Cardiac fibroblast (primary cell): ENCODE measurements at places on chromosomes 3 and 15.
A peak's percentile ranks its signal among the peaks of the same experiment; 100 is the strongest.

GRCh38 chr3:143507735-143508580, 340.3 kb downstream of the SLC9A9 start:
- DNase-seq: peak; percentile 58

GRCh38 chr15:90191344-90191687, 9.8 kb upstream of the SEMA4B start:
- no peak for DNase-seq

GRCh38 chr3:56248021-56248420, 220.2 kb downstream of the ERC2 start:
- no peak for DNase-seq

- no peak for DNase-seq
Measured at GRCh38 chr15:99857836-99858235, 124.6 kb upstream of the LYSMD4 start.

DNA sequence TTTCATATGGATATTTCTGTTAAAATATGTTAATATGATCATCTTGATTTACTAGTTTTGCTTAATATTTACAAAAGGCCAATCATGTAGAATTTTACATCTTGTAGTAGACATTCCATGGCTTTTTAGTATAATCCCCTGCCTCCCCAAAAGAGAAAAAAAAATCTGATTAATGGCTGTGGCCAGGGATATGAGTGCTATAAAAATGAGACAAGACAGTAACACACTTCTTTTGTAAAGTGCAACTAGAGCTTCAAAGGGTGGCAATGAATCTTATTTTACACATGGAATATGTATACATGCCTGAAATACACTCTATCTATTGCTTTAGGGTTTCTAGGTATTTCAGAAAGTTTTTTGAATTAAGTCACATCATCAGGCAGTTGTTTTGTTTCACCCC, 112.2 kb upstream of the NANOGP8 start:
- no peak for DNase-seq

- DNase-seq: peak; percentile 59
Measured at GRCh38 chr3:121295979-121296378, 249.8 kb downstream of the POLQ start.
